ENCODE measurements at places on chromosomes 11 and 22.

DNA sequence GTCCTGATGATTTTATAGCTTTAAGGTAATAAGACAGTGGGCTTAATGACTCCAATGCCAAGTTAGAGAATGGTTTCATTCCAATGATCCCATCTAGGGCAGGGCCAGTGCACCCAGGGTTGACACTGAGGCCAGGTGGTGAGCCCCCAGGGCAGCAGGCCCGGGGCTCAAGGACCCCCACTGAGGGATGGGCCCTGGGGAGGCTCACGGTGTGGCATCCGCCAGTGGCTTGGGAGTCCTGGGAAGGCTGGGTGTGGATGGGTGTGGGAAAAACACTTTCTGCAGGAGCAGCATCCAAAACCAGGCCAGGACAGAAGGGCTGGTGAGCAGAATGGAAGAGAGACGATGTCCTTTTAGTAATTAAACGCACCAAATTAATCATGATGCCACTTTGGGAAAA, 626.3 kb downstream of the TBC1D22A start:
- DNase-seq, result no peak

DNA sequence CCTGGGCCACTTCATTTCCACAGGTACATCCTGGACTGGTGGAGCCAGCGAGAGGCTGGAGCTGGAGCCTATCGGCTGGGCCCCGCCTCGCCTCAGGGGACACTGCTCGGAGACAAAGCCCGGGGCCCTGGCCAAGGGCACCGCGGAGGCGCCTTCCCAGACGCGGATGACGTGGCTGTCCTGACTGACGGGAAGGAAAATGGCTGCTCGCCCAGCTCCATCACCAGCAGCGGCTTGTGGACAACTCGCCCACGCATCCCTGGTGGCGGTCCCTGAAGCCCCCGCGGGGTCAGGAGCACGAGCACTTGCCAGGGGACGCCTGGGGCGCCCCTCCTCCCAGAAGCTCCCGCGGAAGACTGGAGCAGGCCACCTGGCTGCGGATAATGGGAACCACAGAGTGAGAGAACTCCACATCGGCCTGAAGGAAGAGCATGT, 49.6 kb downstream of the CECR2 start:
- DNase-seq, result no peak

GRCh38 chr11:66523611-66524010, 13.2 kb downstream of the BBS1 start:
- DNase-seq, result no peak

DNA sequence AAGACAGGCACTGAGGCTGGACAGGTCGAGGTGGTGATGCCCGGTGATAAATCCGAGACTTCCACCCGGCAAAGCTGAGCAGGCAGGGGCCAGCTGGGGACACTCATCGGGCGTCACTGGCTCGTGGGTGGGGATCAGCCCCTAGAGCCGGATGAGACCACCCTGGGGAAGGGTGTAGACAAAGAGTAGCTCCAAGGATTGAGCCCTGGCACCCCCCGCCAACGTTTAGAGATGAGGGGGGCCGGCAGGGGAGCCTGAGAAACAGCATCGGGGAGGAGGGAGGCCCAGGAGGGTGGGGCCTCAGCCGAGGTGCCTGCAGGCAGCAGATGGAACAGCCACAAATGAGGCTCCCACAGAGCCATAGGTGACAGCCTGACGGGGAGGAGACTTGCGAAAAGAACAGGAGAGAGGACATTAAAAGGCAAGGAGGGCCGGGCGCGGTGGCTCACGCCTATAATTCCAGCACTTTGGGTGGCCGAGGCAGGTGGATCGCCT, 27.4 kb upstream of the CBX7 start:
- no peak for DNase-seq

- no peak for DNase-seq
These were observed 121.5 kb upstream of the RCN1 start for GRCh38 chr11:31969359-31969702.

- no peak for DNase-seq
These were observed 50.3 kb downstream of the COPB1 start for GRCh38 chr11:14449302-14449714.

DNA sequence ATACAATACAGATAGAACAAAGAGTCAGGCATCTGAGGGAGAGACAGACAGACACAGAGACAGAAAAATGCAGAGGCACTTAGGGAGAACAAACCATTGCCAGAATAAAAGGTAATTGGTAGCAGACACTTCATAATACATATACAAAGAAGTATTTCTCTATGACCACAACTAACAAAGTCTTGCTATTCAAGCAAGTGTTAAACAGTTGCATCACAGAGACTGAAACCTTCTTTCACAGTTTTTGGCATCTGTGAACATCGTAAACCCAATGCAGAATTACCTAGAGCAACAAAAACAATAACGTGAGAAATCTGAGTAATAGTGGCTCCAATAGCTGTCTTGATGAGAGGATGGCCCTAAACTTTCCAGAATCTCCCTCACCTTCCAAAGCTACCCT, 116.4 kb downstream of the BLID start:
- no peak for DNase-seq

GRCh38 chr11:69487849-69488542, 6.5 kb downstream of the LINC01488 start:
- DNase-seq, result no peak

GRCh38 chr22:23804781-23805291, 18.1 kb downstream of the SMARCB1 start:
- DNase-seq, result peak; percentile 71

DNA sequence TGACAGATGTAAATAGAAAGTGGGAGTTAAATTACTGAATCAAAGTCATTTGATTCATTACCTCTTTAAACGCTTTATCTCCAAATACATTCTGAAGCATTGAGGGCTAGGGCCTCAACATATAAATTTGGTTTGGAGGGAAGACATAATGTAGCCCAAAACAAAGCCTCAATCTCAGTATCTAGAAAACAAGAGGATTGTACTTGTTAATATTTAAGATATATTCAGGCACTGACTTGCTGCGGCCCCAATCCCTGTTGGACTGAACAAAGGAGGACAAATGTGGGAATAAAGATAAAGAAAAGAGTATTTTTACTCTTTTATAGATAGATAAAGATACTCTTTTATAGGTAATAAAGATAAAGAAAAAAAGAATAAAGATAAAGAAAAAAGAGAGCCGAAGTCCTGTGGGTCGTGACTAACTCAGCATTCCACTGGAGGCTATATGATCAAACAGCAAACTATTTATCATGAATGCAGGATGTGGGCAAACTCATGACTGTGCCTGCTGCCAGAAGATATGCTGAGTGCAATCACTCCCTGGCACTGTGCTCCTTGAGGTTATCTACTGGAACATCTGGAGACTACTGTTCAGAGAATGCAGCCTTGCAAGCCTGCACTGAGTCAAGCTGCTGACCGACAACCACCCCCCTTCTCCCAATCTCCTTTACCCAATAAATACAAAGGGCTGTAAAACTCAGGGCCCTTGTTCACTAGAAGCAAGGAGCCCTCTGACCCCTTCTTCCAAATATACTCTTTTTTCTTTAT, 6.9 kb downstream of the OR10V1 start:
- no peak for DNase-seq

DNA sequence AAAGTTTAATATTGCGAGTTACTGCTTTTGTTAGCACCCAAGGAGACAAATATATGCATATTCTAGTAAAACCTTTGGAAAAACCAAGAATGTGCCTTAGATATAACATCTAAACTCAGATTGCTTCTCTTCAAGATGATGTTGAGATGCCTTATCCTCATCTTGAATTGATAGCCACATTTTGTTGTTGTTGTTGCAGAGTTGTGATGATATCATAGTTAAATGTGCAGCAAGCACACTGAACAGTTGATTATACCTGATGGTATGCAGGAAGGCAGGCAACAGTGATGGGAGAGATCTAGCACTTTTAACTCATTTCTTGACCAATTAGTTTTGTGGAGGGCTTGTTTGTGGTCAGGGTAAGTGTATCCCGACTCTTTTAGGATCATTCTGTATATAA, 48.0 kb downstream of the KDM2A start:
- no peak for DNase-seq

DNA sequence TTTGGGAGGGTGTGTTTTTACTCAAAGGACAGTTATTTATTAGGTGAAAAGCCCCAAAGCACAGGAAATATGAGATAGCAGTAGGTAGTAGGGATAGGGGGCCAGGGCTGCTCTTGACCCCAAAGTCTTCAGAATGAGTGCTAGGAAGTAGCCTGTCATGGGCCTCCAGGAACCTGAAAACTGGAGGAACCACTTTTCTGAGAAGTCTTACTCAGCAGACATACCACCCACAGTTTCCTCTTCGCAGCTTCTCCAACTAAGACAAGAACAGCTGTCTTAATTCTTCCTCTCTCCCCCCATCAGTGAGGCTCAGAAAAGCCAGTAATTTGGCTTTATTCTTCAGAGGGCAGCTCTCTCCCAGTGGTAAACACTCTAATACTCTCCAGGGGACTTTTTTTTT, 84.0 kb upstream of the CTSC start:
- peak; percentile 91 for DNase-seq

- no peak for DNase-seq
These were observed 351.8 kb downstream of the CASP12 start for GRCh38 chr11:104546501-104546900.

DNA sequence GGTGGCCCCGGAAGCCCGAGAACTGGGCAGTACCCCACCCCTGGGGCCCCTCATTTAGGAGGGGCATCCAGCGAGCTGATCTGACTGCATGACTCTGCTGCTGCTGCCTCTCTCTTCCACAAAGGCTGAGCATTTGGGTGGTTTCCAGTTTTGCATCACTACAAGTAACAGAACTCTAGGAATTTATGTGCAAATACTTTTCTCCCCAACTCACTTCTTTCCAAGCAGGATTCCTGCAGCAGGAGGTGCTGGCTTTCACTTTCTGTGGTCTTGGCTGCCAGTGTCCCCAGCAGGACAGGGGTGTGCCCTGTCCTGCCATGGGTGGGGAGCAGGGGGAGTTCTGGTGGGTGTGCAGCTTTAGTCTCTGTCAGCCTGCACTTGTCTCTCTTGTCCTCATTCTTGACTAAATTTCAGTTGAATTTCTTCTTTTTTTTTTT, 21.2 kb downstream of the UPB1 start:
- DNase-seq, result no peak

- DNase-seq, result peak; percentile 94
These were observed 69.0 kb downstream of the MED15 start for GRCh38 chr22:20576445-20576816.

All from MV-4-11 (cell line).